ENCODE measurements at places on chromosomes 1 and 21.

DNA sequence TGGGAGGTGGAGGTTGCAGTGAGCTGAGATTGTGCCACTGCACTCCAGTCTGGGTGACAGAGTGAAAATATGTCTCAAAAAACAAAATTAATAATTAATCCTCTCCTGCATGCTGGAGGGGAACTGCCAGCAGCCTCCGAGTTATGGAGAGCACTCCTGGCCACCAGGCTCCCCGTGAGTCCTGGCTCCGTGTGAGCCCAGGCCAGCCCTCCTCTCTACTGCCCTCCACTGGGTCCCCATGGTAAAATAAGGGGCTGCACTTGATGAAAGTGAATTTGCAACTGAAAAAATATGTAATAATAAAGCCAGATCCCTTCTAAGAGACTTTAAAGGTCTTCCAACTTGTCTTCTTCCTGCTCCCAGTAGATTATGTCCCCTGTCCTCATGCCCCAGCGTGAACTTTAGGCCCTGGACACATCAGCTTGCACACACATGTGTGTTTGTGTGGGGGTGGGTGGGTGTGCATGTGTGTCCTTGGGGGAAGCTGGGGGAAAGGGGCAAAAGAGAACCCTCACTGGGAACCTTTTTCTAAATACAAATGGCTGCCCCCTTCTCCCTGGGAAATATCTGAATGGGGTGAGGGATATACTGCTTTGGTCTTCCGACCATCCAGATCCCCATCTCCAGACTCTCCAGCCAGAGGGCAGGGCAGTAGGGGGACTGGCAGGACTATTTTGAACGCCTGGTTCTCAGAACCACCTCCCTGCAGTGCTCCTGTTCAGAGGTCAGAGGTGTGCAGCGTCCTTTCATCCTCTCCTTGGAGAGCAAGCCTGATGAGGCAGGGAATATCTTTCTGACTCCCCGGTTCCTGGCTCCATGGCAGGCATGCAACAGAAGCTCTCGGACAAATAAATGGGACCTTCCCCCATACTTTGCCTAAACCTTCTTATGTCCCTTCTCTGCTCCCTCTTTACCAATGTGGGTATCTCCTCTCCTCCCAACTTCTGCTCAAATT, 26.2 kb downstream of the NEK2 start:
- DNase-seq, result no peak

DNA sequence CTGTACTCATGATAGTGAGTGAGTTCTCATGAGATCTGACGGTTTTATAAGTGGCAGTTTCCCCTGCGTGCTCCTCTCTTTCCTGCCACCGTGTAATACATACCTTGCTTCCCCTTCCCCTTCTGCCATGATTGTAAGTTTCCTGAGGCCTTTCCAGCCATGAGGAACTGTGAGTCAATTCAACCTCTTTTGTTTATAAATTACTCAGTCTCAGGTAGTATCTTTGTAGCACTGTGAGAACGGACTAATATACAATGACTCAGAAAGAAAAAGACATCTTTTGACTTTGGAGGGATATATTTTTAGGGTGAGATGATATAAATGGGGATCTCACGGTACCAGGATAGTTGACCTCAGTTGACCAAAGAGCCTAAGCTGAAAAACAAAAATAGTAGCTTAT, 74.7 kb upstream of the BACH1 start:
- DNase-seq, result no peak

DNA sequence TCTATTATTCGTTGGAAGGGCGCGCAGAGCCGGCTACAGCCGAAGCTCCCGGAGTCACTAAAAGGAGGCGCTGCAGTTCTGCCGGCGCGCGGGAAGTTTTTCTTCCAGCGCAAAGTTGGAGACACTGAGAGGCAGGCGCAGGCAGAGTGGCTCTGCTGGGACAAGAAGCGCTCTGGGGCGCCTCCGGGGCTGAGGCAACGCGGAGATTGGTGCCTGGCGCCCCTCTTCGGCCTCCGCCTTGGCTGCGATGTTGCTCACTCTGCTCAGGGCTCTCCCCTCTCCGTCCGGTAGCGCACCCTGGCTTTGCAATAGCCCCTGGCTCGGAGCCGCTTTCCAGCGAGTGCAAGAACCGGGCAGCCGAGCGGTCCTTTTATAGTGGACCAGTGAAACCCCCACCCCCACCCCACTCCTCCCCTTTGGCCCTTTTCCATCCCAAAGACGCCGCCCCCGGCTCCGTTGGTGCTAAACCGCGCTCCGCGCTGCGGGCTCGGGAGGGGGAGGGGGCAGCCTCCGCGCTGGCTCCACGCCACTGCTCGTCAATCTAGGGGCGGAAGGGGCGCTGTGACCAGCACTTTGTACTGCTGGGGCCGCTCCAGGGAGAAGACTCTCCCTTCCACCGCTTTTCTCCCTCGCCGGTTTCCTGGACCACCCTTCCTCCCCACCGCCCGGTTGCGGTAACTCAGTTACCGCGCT, at the start of gene ADAMTS1:
Gene ADAMTS1 (minus strand): TSS at position 344 of the 693 bp plus-strand sequence. CDS start 455 bp downstream, outside the sequence.
- DNase-seq, result peak; percentile 63

DNA sequence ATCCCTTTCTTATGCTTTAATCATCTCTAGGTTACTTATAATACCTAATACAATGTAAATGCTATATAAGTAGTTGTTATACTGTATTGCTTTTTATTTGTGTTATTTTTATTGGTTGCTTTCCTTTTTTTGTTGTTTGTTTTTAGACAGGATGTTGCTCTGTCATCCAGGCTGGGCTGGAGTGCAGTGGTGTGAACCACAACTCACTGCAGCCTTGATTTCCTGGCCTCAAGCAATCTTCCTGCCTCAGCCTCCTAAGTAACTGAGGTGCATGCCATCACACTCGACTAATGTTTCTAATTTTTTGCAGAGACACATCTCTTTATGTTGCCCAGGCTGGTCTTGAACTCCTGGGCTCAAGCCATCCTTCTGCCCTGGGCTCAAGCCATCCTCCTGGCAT, 26.9 kb downstream of the KRTAP19-8 start:
- DNase-seq, result no peak

DNA sequence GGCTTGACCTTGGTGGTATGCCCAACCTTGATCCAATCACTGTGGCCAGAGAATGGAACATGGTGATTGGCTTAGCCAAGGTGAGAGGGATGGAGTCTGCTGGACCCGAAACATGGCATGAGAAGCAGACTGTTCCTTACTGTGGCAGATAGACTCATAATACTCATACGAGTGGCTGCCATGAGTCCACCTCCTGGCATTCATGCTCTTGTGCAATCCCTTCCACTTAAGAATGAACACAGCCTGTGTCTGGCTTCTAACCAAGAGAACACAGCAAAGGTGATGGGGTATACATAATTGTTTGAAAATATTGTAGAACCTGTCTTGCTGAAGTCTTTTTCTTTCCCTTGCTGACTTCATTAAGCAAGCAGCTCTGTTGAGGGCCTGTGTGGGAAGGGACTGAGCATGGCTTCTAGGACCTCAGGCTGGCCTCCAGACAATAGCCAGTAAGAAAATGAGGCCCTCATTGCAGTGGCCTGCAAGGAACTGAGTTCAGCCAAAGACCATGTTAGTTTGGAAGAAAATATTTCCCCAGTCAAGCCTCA, 85.9 kb downstream of the ZNF281 start:
- no peak for DNase-seq

- peak; percentile 74 for DNase-seq
Measured at GRCh38 chr21:43733529-43734071, 14.7 kb downstream of the PDXK start.

- DNase-seq, result no peak
Measured at GRCh38 chr1:156963621-156964020, 43.2 kb downstream of the LRRC71 start.

GRCh38 chr1:2226525-2227345, 1.4 kb upstream of the SKI start:
- DNase-seq, result no peak

- no peak for DNase-seq
Measured at GRCh38 chr1:150963321-150964163, 11.1 kb downstream of the CERS2 start.

- no peak for DNase-seq
Measured at GRCh38 chr1:227174164-227174563, 144.1 kb downstream of the CDC42BPA start.

GRCh38 chr1:230065571-230065970, 1.5 kb upstream of the GALNT2 start:
- DNase-seq, result no peak

GRCh38 chr1:50488356-50488755, 65.1 kb upstream of the DMRTA2 start:
- no peak for DNase-seq
